ENCODE measurements at places on chromosomes 13 and 19. TPM values are rescaled to one million over a fixed set of nuclear protein-coding genes. Genes with fewer than 3 reads are reported as not detected.

- H3K27ac ChIP-seq, result no peak overlapping the region
- no peaks in the 10 kb centered on the region for H3K36me3 ChIP-seq
- no peak overlapping the region for H3K4me3 ChIP-seq
- no peaks in the 10 kb centered on the region for H3K4me1 ChIP-seq
- no peak for DNase-seq
Observed at GRCh38 chr13:47303626-47304025, 406.8 kb upstream of the HTR2A start.

Gene C5AR1
- 1.2 TPM for total RNA-seq

DNA sequence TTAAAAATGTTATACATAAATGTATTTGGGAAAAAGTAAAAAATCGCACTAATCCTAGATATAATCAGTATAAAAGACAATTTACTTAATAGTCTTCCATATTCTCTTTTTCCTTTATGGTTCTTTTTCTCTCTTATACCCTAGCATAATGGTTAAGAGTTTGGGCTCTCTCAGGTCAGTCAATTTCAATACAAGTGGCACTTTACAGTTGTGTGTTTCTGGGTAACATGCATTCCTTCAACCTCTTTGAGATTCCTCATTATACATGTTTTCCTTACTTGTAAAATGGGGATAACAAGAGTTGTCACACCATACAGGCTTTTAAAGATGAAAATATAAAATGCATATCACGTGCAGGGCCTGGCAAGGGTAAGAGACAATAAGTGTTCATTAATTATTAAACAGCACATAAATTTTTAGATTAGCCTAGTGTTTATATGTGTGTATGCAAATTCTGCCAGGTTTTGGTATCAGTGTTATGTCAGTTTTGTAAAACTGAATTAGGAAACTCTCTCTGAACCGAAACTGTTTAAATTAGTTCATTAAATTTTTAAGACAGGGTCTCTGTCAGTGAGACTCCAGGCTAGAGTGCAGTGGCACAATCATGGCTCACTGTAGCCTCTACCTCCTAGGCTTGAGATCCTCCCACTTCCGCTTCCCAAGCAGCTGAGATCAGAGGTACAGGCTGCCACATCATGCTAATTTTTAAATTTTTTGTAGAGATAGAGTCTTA lies 49.8 kb downstream of the ELF1 start:
- H3K4me1 ChIP-seq, result peaks cover 100% of the 10 kb centered on the region
- DNase-seq, result no peak
- H3K36me3 ChIP-seq, result no peaks in the 10 kb centered on the region
- no peak overlapping the region for H3K4me3 ChIP-seq
- H3K27ac ChIP-seq, result no peak overlapping the region
- H3K27me3 ChIP-seq, result no peaks in the 10 kb centered on the region

GRCh38 chr13:72194523-72194922 lies 327.5 kb upstream of the DACH1 start:
- DNase-seq, result no peak
- H3K4me1 ChIP-seq, result no peaks in the 10 kb centered on the region
- no peak overlapping the region for H3K4me3 ChIP-seq
- no peak overlapping the region for H3K27ac ChIP-seq
- H3K27me3 ChIP-seq, result no peaks in the 10 kb centered on the region

DNA sequence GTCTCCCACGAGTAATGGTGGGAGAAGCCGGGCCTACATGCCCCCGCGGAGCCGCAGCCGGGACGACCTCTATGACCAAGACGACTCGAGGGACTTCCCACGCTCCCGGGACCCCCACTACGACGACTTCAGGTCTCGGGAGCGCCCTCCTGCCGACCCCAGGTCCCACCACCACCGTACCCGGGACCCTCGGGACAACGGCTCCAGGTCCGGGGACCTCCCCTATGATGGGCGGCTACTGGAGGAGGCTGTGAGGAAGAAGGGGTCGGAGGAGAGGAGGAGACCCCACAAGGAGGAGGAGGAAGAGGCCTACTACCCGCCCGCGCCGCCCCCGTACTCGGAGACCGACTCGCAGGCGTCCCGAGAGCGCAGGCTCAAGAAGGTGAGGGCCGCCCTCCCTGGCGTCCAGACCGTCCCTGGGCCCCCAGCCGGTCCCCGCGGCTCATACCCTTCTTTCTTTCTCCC lies 1.4 kb upstream of the USF2 start:
- peak overlapping the region; percentile 66 for H3K4me3 ChIP-seq
- H3K4me1 ChIP-seq, result peaks cover 71% of the 10 kb centered on the region
- peak; percentile 74 for DNase-seq
- H3K36me3 ChIP-seq, result peaks cover 61% of the 10 kb centered on the region
- no peaks in the 10 kb centered on the region for H3K27me3 ChIP-seq

- no peak overlapping the region for H3K4me3 ChIP-seq
- DNase-seq, result no peak
- no peak overlapping the region for H3K27ac ChIP-seq
Observed at GRCh38 chr13:31805841-31806240, 66.5 kb downstream of the RXFP2 start.

DNA sequence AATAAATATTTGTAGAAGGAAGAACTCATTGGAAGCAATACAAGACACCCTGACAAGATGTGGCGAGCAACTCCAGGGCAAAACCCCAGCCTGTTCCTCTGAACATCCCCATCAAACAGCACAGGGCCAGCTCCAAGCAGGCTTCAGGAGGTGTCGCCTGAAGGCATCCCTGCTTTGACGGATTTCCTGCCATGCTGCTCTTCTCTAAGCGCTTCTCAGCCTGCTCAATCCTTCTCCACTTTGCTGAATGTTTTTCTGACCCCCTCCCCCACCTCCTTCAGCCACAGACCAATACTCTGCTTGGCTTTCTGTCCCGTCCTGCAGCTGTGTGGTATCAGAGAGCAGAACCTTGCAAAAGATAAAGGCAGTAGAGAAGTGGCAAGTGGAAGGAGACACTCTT lies 28.4 kb downstream of the C19orf81 start:
- H3K4me3 ChIP-seq, result no peak overlapping the region
- DNase-seq, result no peak
- H3K4me1 ChIP-seq, result no peaks in the 10 kb centered on the region
- peaks cover 93% of the 10 kb centered on the region for H3K27me3 ChIP-seq
- H3K27ac ChIP-seq, result no peak overlapping the region
- H3K36me3 ChIP-seq, result no peaks in the 10 kb centered on the region

Gene CRX
- not detected for total RNA-seq

DNA sequence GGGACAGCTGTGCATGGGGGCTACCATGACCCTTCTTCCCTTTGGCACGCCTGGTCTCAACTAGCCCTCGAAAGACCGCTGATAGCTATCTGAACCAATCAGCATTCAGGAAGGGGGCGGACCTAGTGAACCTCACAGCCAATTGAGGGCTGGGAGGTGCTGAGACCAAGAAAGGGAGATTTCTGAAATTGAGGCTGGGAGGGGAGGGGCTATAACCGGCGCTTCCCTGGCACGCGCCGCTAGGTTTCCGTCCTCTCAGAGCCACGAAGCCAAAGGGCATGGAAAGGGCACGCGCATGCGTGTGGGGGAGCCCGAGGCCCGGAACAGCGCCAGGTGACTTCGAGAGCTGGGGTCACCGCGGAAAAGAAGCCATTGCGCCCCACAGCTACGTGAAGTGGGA lies 4.2 kb upstream of the PAFAH1B3 start:
- H3K27me3 ChIP-seq, result no peaks in the 10 kb centered on the region
- DNase-seq, result no peak
- no peak overlapping the region for H3K27ac ChIP-seq
- H3K36me3 ChIP-seq, result no peaks in the 10 kb centered on the region
- H3K4me1 ChIP-seq, result peaks cover 6% of the 10 kb centered on the region
- no peak overlapping the region for H3K4me3 ChIP-seq

Gene NCR1
- not detected for total RNA-seq

Gene UBE2M
- 25.9 TPM for total RNA-seq

- no peak overlapping the region for H3K27ac ChIP-seq
- no peak for DNase-seq
- no peaks in the 10 kb centered on the region for H3K27me3 ChIP-seq
- no peak overlapping the region for H3K4me3 ChIP-seq
Observed at GRCh38 chr13:59686798-59687394, 476.8 kb downstream of the DIAPH3 start.

Gene DAPK3
- 238 TPM for total RNA-seq

Gene ZNF616
- total RNA-seq, result 0.29 TPM

- no peaks in the 10 kb centered on the region for H3K36me3 ChIP-seq
- H3K27me3 ChIP-seq, result peaks cover 3% of the 10 kb centered on the region
- peaks cover 4% of the 10 kb centered on the region for H3K4me1 ChIP-seq
- no peak for DNase-seq
Observed at GRCh38 chr19:3826163-3826562, 40.0 kb upstream of the MATK start.

Gene CASP14
- not detected for total RNA-seq

Gene PRR22
- 12.1 TPM for total RNA-seq

Gene ZNF681
- total RNA-seq, result not detected

DNA sequence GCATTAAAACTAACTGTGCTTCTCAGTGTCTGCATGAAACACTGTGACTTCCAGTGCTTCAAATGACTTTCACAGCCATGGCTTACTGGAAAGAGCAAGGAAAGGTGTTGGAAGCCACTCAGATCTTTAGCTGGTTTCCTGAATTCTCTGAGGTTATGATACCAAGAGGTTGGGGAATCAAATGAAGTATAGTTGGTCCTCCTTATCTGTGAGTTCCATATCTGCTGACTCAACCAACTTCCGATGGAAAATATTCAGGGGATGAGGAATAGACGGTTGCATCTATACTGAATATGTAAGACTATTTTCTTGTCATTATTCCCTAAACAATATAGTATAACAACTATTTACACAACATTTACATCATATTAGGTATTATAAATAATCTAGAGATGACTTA lies 32.4 kb downstream of the EPSTI1 start:
- no peak for DNase-seq
- no peaks in the 10 kb centered on the region for H3K36me3 ChIP-seq
- no peak overlapping the region for H3K27ac ChIP-seq
- no peaks in the 10 kb centered on the region for H3K27me3 ChIP-seq
- H3K4me3 ChIP-seq, result no peak overlapping the region

DNA sequence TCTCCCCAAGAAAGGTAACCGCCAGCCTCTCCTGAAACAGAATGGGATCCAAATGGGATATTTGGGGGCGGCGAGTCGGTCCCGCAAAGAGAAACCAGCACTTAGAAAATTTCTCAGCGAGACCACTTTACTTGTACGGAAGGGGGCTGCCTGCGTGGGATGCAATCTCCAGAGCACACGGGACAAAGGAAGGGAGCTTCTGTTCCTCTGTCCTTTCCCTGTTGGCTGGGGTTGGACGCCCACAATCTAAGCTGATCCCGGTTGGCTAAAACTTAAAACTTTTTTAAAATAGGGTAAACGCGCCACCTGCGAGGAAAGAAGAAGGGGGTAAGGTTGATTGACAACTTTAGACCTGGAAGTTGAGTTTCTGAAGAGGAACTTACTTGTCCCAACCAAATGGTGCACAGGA lies 826 bp upstream of the BSG start:
- H3K4me3 ChIP-seq, result peak overlapping the region; percentile 94
- no peaks in the 10 kb centered on the region for H3K27me3 ChIP-seq
- H3K4me1 ChIP-seq, result peaks cover 56% of the 10 kb centered on the region
- peak overlapping the region; percentile 89 for H3K27ac ChIP-seq
- H3K36me3 ChIP-seq, result no peaks in the 10 kb centered on the region
- no peak for DNase-seq

Gene MAMSTR
- not detected for total RNA-seq

Gene NLRP9
- not detected for total RNA-seq

DNA sequence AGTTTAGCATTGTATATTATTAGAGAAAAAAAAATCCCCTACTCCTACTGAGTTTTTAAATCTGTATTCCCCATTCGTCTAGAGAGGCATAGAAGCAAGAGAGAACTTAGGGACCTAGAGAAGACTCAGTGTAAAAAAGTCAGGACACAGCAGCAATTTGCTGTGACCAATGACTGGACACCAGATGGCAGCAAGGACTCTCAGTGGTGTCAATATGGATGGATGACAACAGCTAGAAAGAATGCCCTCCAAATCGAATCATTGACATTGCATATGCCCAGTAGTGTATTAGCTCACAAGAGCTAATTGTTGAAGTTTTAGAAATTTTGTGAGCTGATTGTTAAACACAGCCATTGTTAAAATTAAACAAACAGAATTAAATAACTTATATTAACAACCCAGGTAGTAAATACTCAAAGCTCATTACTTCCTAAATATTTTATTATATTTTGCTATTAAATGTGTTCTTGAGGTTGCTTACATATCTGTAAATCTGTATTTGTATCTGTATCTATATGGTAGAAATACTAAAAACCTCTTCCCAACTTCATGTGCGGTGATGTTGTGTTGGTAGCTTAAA lies 43.9 kb downstream of the SIAH3 start:
- H3K27me3 ChIP-seq, result no peaks in the 10 kb centered on the region

- H3K27me3 ChIP-seq, result peaks cover 6% of the 10 kb centered on the region
- no peaks in the 10 kb centered on the region for H3K36me3 ChIP-seq
- H3K27ac ChIP-seq, result no peak overlapping the region
- DNase-seq, result no peak
Observed at GRCh38 chr19:32308431-32309077, 36.9 kb upstream of the ZNF507 start.

DNA sequence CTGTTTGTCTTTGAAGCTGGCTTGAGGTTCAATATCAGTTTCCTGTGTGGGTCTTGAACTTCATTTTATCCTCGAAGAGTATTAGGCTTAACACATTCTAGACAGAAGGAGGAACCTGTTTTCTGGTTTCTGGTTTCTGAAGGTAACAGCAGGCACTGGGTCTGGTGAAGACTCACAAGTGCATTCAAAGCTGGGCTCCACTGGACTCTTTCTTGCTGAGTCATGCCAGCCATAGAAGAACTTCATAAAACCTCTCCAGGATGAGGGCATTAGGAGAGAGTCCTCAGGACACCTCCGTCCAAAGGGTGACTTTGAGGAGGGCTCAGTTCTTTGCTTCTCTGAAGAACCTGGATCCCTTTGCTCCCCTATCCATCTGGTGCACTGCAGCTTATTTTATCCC lies 668.6 kb upstream of the SLC10A2 start:
- DNase-seq, result no peak
- H3K36me3 ChIP-seq, result no peaks in the 10 kb centered on the region
- no peaks in the 10 kb centered on the region for H3K4me1 ChIP-seq
- no peaks in the 10 kb centered on the region for H3K27me3 ChIP-seq

DNA sequence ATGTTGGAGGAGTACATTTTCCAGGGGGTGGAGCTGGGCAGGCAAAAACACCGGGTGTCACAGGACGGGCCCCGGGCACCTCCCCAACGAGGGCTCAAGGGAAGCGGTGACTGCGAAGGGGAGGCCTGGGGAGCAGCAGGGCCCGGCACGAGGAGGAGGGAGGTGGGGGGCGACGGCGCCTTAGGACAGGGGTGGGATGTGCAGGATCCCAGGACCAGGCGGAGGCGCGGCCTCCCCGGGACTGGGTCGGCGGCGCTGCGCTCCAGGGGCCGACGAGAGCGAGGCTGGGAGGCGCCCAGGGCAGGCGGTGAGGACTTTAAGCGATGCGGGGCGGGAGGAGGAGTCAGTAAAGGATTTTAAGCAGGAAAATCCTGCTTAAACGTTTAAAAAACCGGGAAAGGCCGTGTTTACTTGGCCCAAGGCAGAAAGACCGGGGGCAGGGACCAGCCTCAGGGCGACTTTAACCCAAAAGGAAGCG lies 427 bp downstream of the ZNF160 start:
- DNase-seq, result peak; percentile 29
- H3K4me1 ChIP-seq, result peaks cover 28% of the 10 kb centered on the region
- H3K36me3 ChIP-seq, result peaks cover 19% of the 10 kb centered on the region
- H3K27me3 ChIP-seq, result no peaks in the 10 kb centered on the region
- H3K27ac ChIP-seq, result peak overlapping the region; percentile 91

Gene WDR88
- not detected for total RNA-seq

All from stomach (tissue), 19 donors.